ENCODE measurements at places on chromosomes 11 and 22. TPM values are rescaled to one million over a fixed set of nuclear protein-coding genes. Genes with fewer than 3 reads are reported as not detected.

The DKK3 gene
- 145 TPM for total RNA-seq

The CBLIF gene
- not detected for total RNA-seq

The TTC36 gene
- total RNA-seq, result 2.4 TPM

The FGF3 gene
- not detected for total RNA-seq

The C11orf58 gene
- total RNA-seq, result 199 TPM

The DNAJB7 gene
- total RNA-seq, result not detected

The PRR5L gene
- total RNA-seq, result 14.1 TPM

The OPCML gene
- 0.41 TPM for total RNA-seq

The DGCR6 gene
- total RNA-seq, result 24.4 TPM

The PHOX2A gene
- not detected for total RNA-seq

The OR6A2 gene
- total RNA-seq, result 0.10 TPM

The MS4A7 gene
- total RNA-seq, result 8.5 TPM

The OAF gene
- 43.3 TPM for total RNA-seq

The ZW10 gene
- total RNA-seq, result 22.2 TPM

The STIP1 gene
- total RNA-seq, result 94.2 TPM

The ANGPTL5 gene
- not detected for total RNA-seq

The APOA5 gene
- total RNA-seq, result not detected

The ATG13 gene
- 56.8 TPM for total RNA-seq

The ATP6V1E1 gene
- total RNA-seq, result 102 TPM

The GPR137 gene
- 13.3 TPM for total RNA-seq

The CCDC116 gene
- total RNA-seq, result not detected

The OR4D5 gene
- total RNA-seq, result not detected

The LRRC32 gene
- 22.1 TPM for total RNA-seq

The GAL gene
- total RNA-seq, result not detected

The SLC6A5 gene
- total RNA-seq, result not detected

The OR52N4 gene
- total RNA-seq, result not detected

The VSTM5 gene
- total RNA-seq, result 1.6 TPM

The KCNE3 gene
- total RNA-seq, result 5.0 TPM

The TRIM22 gene
- 13.4 TPM for total RNA-seq

The RCE1 gene
- total RNA-seq, result 14.7 TPM

The SERPING1 gene
- 20.8 TPM for total RNA-seq

The TRIM48 gene
- not detected for total RNA-seq

The SLC22A8 gene
- total RNA-seq, result not detected

The CABP4 gene
- total RNA-seq, result 1.1 TPM

The SCO2 gene
- total RNA-seq, result 1.3 TPM

The SUSD2 gene
- 0.82 TPM for total RNA-seq

The CST6 gene
- total RNA-seq, result 2.3 TPM

The CNIH2 gene
- 1.7 TPM for total RNA-seq

The CALCA gene
- not detected for total RNA-seq

The MS4A3 gene
- 0.62 TPM for total RNA-seq

The OR52N2 gene
- not detected for total RNA-seq

The MTNR1B gene
- total RNA-seq, result not detected

The CDCA5 gene
- 4.9 TPM for total RNA-seq

The TMEM218 gene
- total RNA-seq, result 26.6 TPM

The PARVG gene
- 3.2 TPM for total RNA-seq

The RTN3 gene
- 46.1 TPM for total RNA-seq

The HSCB gene
- total RNA-seq, result 13.2 TPM

The GATD1 gene
- total RNA-seq, result 17.4 TPM

The ADORA2A gene
- 20.7 TPM for total RNA-seq

The RELT gene
- total RNA-seq, result 5.8 TPM

The SLC43A3 gene
- total RNA-seq, result 49.4 TPM

The ELFN2 gene
- 1.0 TPM for total RNA-seq

The DDTL gene
- total RNA-seq, result not detected

The CTTN gene
- total RNA-seq, result 198 TPM

The TESMIN gene
- total RNA-seq, result 0.10 TPM

The HEPACAM gene
- 0.21 TPM for total RNA-seq

The CCDC15 gene
- 7.4 TPM for total RNA-seq

The C11orf16 gene
- not detected for total RNA-seq

The POTEH gene
- not detected for total RNA-seq

All from tongue (tissue), 3 donors.